ENCODE measurements at places on chromosomes 7 and 10.

DNA sequence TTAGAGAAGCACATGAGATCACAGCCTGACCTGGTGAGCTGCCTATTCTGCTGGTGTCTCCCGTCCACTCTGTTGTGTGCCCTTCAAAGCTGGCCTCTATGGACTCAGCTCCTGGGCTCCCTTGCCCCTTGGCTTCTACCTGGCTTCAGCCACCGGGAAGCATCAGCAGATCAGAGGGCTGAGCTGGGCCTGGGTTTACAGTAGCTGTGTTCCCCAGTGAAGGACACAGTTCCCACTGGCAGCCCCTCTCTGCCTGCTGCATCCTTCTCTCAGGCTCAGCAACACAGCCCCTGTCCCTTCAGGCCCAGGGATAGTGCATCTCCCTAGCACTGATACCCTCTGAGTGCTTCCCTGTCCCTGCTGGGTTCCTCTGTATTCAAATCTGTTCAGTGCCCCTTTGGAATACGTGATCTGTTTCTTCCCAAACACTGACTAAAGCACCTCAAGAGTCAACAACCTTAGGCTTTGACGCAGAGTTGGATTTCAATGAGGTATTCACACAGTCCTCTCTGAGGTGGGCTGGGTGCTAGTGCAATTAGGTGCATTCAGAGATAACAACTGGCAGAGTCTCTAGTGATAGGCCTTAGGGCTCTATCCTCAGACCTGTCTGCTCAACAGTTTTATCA, 109.8 kb downstream of the GRID1 start:
- no peak for DNase-seq

GRCh38 chr7:80392229-80393169, 119.4 kb downstream of the GNAT3 start:
- DNase-seq = peak; percentile 50

DNA sequence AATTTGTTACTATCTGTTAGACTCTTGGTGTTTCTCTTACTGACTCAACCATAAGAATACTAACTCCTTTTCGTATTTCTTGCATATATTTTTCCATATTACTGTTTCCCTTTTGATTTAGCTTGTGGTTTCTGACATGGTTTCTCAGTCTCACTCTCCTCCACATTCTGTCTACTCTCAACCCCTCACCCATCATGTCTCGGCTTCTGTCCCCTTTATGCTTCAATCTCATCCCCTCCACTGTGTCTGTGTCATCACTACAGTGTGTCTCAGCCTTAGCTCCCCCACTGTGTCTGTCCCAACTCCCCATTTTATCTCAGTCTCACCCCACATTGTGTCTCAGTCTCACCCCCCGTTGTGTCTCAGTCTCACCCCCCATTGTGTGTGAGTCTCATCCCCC, 126.9 kb downstream of the VIPR2 start:
- no peak for DNase-seq

GRCh38 chr10:71372882-71373495, 23.7 kb upstream of the CDH23 start:
- no peak for DNase-seq

DNA sequence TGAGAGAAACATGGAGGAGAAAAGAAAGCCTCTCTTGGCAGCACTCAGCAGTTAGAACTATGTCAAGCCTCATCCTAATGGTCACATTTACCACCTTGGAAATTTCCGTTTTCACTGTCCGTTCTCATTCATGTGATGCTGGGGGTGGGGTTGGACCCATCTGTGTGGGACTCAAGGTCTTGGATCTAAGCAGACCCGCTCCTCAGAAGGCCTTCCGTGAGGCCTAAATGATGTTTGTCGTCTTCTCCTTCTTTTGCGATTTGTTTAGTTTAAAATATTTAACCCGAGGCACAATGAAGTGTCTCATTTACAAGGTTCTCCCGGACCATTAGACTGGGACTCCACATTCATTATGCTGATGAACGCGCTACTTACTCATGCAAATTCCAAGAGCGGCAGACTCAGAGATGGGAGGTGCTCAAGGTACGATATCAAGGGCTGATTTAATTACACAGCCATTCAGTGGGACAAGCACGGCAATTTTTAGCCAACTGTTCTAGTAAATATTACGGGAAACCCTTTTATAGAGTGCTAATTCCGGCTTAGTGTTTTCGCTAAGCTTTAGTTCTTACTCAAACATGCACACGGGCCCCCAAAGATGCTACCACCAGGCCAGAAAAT, 109.1 kb upstream of the EFCAB10 start:
- no peak for DNase-seq

DNA sequence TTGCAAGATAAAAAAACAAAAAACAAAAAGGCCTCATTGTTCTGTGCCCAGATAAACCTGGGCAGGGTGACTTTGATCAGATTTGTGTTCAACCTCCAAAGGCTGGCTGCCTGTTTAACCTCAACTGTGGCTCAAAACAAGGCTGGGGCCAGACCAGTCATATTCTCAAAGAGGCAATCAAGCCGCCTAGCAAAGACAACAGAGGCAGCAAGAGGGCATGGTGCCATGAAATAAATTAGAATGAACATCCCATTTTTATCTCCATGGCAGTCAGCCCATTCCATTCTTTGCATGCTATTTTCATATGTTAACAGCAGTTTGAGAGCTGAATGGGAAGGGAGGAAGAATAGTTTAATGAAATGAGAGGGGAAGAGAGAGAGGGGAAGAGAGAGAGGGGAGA, 1150.3 kb downstream of the TYW1 start:
- DNase-seq = no peak

DNA sequence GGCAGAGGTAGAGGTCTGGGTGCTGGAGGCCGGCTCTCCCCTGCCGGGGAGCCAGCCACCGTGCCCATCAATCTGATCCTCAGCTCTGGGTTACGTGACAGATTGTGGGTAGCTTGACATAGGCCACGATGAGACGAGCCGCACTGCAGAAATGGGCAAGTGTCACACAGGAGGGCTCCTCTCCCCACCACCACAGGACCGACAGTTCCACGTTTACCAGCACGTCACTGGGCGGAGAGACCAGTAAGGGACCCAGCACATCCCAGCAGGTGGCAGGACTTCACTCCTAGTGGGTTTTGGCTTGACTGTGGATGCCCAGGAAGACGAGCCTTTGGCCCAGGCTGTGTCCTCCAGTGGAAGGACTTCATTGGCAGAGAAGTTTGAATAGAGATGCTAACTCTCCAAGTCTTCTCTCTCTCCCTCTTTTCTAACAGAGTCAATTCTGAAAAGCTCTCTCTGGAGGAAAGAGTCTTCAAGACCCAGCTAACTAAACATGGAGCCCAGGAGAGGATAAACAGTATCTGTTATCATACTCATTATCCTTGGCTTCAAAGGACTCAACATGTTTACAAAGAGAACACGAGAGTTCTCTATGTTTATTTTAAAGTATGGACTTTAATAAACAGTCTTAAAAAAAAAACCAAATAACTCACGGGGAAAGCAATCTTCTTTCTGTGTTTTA, 129.3 kb upstream of the JCAD start:
- DNase-seq = no peak

- DNase-seq = no peak
Measured at GRCh38 chr7:101818287-101819071, 1.1 kb downstream of the CUX1 start.

DNA sequence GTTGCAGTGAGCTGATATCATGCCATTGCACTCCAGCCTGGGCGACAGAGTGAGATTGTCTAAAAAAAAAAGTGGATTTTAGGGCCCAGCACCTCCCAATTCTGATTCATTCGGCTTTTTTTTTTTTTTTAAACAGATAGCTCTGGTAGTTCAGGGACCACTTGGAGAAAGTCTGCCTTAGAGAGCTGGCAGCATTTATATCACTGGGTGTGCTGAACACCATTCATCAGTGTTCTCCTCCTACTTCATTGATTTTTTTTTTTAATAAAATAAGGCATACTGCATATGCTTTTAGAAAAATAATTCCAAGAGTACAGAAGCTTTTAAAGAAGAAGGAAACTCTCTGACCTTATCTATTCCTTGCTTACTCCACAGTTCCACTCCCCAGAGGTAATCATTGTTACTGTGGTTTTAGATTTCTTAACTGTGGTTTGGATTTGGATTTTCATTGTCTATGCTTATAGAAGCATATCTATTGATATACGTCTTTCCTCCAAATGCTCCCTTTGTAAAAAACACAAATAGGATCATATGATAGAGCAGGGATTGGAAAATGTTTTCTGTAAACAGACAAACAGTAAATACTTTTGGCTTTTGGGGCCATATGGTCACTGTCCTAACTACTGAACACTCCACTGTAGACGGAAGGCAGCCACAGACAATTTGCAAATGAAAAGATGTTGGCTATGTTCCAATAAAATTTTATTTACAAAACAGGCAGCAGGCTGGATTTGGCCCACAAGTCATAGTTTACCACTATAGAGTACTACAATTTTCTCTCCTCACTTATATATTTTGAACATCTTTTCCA, 21.1 kb upstream of the SAR1A start:
- peak; percentile 47 for DNase-seq

DNA sequence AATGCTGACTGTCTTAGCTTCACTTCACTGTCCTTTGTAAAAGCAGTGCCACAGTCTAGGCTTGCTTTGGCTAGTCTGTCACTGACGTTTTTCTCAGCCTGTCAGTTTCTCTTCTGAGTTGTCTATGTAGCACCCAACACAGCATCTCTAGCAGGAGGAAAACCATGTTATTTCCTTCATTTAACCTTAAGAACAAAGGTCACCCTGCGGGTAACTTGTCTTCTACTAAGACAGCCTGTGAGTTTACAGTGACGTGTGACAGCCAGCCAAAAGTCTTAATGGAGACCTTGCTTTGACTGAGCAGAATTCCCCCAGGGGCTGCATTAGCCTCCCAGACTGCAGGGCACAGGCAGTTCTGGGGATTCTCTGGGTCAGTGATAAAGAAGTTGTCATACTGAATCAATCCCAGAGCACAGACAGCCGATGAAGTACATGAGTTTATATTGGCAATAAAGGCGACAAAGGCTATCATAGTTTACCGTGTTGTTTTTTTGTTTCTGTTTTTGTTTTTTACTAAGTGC, 296.0 kb upstream of the KIAA1217 start:
- DNase-seq = no peak

- no peak for DNase-seq
Measured at GRCh38 chr10:132611026-132611910, 73.7 kb downstream of the INPP5A start.

GRCh38 chr10:60525716-60526585, 136.3 kb upstream of the ANK3 start:
- DNase-seq = peak; percentile 24

DNA sequence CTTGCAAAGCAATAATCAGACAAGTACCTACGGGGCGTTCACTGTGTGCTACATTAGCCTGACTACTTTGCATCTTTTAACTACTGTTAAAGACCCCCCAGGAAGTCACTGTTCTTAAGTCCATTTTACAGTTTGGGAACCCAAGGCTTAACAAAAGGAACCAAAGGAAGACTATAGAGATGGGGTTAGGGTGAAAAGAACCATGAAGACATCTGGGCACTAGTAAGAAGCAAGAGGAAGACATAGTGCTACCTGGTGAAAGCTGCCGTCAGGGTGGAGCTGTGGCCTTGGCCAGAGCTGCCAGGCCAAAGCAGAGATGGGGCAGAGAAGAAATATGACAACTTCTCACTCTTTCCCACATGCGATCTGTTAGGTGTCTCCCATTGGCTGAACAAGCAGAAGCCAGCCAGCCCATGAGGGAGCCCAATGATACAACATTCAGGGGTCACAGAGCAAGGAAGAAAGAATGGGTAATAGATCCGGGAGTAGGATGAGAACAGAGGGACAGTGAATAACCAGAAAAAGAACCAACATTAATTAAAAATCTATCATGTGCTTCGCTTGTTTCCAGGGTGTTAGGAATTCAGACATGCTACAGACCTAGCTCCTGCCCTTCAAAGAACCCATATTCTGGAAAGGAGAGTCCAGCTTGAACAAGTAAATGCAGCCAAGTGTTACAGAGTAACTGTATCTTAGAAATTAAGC, 85.4 kb downstream of the ARID5B start:
- DNase-seq = no peak

DNA sequence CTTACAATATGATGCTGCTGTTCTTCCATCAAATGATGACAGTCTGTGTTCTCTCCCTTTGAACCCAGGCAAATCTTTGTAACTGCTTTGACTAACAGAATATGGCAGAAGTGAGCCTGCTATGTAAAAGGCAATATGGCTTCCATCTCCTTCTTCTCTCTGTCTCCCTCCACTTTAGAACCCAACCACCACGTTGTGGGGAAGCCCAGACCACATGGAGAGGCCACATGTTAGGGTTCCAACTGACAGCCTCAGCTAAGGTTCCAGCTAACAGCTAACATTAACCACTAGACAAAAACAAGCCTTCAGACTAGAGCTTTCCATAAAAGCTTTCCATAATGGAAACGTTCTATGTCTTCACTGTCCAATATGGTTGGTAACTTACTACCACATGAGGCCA, 107.7 kb downstream of the PRTFDC1 start:
- no peak for DNase-seq

DNA sequence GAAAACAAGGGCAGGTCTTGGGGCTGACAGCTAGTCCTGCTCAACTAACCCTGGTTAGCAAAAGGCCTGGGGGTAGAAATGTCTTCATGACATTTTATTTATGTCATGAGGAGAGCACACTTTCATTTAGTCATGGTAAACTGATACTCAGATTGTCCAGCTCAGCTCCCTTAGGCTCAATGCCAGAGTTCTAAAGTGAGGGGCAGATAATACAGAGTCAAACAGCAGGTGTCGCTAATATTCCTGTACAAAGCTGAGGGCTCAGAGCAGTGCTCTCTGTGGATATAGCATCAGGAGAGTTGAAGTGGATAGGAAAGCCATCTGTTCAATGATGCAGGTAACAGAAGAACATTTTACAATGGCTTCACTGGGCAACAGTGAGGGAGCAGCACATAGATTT, 26.8 kb upstream of the CALCR start:
- DNase-seq = peak; percentile 2

GRCh38 chr10:97128516-97129154, 57.1 kb downstream of the SLIT1 start:
- DNase-seq = no peak

GRCh38 chr7:99505324-99505662, 831 bp downstream of the ZKSCAN5 start:
- peak; percentile 27 for DNase-seq

DNA sequence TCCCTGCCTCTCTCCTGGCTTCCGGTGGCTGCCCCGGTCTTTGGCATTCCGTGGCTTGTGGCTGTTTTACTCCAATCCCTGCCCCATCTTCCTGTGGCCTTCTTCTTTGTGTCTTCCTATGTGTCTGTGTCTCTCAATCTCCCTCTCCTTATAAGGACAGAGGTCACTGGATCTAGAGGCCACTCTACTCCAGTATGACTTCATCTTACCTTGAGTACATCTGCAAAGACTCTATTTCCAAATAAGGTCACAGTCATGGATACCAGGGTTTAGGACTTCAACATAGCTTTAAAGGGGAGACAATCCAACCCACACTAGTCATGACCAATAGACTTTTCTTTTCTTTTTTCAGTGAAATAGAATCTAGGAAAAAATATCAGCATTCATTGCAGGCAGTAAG, 153.3 kb upstream of the INSYN2A start:
- DNase-seq = peak; percentile 29

DNA sequence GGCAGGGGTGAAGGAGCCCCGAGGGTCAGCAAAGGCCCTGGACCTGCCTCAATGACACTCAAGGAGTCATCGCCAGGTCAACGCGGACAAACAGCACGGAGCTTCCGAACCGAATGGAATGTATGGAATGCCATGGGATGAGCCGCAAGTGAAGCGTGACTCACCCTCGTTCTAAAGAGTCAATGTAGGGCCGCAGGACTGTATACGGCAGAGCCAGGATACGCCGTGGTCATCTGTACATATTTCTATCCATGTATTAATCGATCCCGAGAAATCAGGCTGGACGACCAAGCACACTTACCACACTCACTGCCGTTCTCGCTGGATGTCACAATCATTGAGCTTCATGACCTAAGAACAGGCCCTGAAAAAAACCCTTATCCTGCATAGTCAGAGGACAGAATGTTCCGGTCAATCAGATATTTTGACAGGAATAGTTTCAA, 4.3 kb downstream of the SNX8 start:
- DNase-seq = peak; percentile 96
